Activated CD4-positive, alpha-beta T cell treated with anti-CD3 and anti-CD28 coated beads for 24 hours (primary cell): ENCODE measurements at places on chromosomes 2 and 18.
A peak's percentile ranks its signal among the peaks of the same experiment; 100 is the strongest.

GRCh38 chr2:39730276-39730675 lies 48.8 kb downstream of the THUMPD2 start:
- DNase-seq: no peak

- no peak for DNase-seq
Observed at GRCh38 chr2:9809064-9809356, 34.3 kb upstream of the TAF1B start.

GRCh38 chr2:156329031-156329926 lies 3.2 kb downstream of the NR4A2 start:
- no peak for DNase-seq

DNA sequence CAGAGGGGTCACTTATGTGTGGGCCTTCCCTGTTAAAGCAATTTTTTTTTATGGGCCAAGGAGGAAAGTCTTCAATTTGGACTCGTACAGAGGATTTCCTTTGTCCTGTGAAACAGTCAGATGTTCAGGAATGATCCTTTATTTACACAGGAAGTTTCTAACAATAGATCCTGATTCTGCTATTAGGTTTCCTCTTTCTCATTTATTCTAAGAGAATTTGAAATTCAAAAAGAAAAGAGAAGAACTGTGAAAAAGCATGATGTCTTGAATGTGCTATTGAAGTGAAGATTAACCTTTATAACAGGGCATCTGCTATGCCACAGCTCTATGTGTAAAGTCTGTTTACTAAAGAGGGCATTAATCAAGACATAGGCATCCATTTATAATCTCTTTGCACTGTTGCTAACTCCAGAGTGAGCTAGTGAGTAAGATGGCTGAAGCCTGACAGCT lies 105.3 kb upstream of the FAM98A start:
- DNase-seq: no peak

GRCh38 chr2:185807351-185807750 lies 68.7 kb downstream of the FSIP2 start:
- DNase-seq: no peak

- DNase-seq: no peak
Observed at GRCh38 chr18:49753643-49754042, 59.7 kb downstream of the ACAA2 start.

DNA sequence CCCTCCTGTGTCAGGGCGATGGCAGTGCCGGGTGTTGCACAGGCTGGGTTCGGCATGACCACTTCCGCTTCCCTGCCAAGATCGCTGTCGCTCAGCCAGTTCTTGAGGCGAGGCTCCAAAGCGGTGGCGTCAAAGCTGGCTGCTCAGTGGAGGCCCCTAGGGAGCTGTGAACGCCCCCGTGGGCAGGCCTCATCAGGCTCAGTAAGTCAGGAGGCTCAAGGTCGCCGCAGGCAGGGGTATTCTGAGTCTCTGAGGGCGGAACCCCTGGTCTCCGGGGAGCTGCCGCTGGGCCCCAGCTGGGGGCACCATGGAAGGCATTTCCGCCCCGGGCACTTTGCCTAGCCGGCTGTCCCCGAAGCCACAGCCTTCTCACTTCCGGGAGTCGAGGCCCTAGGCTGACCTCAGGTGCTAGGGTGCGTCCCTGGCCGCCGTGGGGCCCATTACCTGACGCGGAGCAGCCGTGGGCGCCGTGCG lies 210.4 kb downstream of the SOCS6 start:
- no peak for DNase-seq

GRCh38 chr2:109213646-109214433 lies 84.8 kb downstream of the SH3RF3 start:
- DNase-seq: peak; percentile 32

DNA sequence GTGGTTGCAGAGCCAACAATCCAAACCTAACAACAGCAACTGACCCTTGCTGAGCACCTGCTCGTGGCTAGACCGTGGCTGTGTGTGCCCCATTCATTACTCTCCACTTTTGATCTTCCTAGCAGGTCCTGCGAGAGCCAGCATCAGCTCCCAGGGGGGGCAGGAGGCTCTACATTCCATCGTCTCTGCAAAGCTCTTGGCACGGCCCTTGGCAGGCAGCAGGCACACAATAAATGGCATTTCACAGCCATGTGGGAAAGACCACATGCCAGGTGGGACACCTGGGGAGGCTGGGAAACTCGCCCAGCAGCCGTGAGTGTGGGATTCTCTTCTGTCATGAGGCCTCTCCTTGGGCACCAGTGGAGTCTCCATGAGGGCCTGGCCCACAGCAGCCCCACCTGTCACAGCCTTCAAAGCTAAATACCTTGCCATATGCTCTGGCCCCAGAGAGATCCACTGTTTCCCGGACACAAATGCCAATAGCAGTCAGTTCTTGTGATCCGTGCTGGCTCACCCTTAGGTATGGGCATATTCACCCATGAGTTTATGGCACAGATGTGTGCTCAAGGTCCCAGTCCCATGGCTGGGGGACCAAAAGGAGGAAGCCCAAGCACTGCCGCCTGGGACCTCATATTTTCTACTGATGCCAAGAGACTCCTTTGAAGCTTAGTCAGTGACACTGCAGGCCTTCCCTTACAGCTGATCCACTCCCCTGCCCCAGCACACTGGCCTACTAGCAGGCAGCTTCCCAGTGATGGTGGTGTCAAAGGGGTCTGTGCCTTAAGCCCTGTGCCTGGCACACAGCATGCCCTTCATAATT lies 6.8 kb upstream of the TEX51 start:
- no peak for DNase-seq

DNA sequence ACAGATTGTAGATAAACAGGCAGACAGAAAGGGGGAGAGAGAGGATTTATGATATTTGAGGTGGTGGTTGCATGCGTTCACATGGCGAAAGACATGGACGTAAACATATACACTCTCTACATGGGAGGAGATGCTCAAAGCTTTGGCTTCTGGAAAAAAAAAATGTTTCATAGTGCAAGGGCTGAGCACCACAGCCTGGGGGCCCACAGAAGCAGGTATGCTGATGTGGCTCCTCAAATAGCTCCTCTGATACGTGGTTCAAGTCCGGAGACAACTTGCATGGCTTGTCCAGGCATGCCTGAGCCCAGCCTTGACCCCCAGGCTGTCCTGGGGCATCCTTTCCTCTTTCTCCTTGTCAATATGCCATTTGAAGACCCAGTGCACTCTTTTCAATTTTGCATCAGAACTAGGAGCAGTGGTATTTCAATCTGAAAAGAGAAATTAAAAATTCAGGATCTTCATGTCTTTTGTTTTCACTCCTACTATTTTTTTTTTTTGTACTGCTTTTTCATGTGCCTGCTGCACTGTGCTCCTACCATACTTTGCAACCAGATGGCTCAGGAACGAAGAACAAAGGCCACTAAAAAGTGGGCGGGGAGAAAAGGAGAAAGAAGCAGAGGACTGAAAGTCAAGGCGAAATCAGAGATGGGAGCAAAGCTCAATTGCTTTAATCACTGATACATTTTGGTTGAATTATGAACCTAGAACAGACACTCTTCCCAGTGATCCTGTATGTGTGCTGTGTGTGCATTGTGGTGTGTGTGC lies 495.7 kb upstream of the TCF4 start:
- DNase-seq: no peak

DNA sequence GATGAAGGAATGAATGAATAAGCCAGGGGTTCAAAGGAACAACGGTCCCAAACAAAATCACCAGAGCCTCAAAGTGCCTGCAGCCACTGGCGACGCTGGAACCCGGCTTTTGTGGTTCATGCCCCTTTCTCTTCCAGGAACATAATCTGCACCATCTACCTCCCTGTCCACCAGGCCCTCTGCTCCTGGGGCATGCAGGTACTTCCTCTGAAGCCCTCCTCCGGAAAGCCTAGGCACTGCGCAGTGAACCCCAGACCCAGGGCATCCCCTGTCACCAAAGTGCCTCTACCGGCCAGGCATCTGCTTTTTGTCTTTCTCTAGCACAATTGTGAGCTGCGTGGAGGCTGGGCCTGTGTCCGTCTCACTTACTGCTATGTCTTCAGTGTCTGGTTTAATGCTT lies 98.6 kb upstream of the TMEM200C start:
- DNase-seq: no peak

DNA sequence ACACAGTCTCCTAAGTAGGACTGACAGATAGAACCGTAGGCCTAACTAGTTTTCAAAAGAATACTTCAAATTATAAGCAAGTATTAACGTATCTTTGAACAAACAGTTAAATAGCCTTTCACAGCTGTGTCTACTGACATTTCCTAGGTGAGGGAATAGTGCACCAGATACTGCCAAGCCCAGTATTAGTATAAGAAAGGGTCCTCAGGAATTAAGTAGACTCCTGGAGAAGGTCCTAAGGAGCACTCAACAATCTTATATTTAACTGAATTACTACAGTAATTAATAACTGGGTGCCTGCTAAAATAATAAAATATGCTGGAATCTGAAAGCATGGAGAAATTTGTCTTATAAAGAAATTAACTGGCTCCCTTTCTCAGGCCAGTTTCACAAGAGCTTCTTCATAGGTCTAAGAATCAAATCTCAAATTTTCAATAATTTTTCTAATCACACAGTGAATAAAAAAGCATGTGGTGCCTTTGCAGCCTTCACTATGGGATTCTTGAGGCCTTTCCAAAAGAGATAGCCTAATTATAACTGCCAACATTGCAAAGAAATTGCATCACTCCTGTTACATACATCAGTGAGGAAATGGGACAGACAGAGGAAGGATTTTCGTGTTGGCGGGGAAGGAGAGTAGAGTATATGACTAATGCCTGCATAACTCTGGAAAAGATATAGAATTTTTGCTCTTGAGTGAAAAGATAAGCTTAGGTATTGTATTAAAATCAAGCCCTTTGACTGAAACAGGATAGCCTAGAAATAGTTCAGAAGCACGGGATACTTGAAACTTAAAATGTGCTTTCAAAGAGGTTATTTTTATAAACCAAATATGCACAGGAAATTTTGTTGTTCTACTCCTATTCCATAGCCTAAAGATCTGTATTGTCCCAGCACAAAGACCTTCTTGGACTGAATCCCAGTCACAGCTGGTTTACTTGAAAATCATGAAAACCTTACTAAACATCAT lies 228.6 kb upstream of the STK17B start:
- no peak for DNase-seq

DNA sequence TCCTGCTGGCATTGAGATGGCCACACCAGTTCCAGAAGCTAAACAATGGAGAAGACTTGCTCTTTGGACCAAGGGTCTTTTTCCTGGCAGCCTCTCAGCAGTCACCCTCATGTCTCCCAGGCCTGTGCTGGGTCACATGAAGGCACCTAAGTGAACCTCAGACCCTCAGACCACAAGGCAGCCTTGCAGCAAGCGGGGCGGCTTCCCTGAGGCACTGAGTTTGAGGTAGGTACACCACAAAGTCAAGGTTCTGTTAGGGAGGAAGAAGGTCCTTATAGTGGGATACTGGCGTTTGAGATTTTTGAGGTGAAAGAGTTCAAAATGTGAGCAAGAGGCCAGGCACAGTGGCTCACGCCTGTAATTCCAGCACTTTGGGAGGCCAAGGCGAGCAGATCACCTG lies 8.5 kb upstream of the PRELID3A start:
- no peak for DNase-seq

DNA sequence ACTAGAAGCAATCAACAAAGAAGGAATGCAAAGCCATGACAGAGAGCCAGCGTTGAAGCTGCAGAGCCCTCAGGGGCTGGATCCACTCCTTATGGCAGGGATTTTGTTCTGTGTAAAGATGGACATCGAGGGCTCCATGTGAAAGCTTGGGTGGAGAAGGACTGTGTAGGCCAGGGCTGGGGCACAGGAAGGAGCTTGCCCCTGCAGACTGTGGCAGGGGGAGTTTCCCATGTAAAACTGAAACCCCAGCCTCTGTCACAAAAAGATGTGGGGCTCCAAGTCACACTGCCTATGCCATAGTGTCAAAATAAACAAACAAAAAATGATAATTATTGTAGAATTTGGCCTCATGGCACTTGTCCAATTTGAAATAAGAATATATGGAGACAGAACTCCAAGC lies 408.7 kb upstream of the HS6ST1 start:
- no peak for DNase-seq

- no peak for DNase-seq
Observed at GRCh38 chr2:68245672-68246071, 6.7 kb downstream of the PPP3R1 start.

DNA sequence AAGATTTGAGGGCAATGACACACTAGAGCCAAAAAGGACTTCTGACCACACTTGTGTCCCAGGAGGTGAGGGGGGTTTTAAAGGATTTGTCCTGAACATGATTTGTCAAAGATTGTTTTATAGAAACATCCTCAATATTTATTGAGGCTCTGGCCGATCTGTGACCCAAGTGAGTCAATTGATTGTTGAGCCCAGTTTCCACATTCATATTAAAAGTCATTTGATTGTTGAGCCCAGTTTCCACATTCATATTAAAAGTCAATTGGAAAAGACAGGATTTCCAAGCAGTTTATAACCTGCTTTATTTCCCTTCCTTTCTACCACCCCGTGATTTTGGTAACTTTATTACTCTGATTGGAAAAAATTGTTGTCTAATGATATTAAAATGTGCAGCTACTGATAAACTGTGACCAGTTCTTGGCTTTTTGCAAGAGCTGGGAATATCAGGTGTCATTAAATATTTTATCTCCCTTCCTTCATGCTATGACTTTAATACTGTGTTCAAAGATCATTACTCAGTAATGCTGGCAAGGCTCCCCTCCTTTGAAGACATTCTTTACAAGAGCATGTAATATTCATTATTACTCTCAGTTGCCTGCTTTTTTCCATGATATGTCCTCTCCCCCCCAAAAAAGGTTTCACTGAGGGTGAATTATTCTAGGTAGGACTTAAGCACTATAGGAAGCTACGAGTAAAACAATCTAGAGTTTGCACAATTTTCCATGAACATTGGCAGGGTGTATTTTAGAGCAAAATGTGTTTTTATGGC lies 75.3 kb downstream of the HRH4 start:
- DNase-seq: no peak

GRCh38 chr2:209642146-209642820 lies 129.3 kb upstream of the UNC80 start:
- DNase-seq: no peak

- DNase-seq: no peak
Observed at GRCh38 chr2:28325567-28326468, 66.8 kb upstream of the FOSL2 start.

DNA sequence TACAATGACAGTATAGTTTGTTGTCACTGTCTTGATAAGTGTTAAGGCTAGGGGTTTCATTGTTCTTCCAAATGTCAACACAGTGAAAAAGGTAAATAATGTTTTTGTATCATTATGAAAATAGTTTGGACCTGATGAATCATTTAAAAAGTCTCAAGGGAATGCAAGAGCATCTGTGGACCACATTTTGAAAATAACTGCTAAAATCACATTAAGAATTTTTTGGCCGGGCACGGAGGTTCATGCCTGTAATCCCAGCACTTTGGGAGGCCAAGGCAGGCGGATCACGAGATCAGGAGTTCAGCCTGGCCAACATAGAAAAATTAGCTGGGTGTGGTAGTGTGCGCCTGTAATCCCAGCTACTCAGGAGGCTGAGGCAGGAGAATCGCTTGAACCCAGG lies 10.3 kb downstream of the SCN1A start:
- no peak for DNase-seq
